ENCODE measurements at places on chromosomes 6 and 20.

- DNase-seq = no peak
Observed at GRCh38 chr20:22525821-22526220, 58.6 kb downstream of the FOXA2 start.

- DNase-seq = no peak
Observed at GRCh38 chr6:166575205-166575604, 11.3 kb downstream of the RAMACL start.

GRCh38 chr6:34589140-34589539, 33.0 kb upstream of the SPDEF start:
- DNase-seq = no peak

GRCh38 chr6:122569230-122569771, 40.9 kb upstream of the PKIB start:
- DNase-seq = no peak

GRCh38 chr20:35499271-35499670, 30.2 kb downstream of the C20orf173 start:
- DNase-seq = no peak

GRCh38 chr6:12017876-12018401, 5.8 kb downstream of the HIVEP1 start:
- DNase-seq = no peak

DNA sequence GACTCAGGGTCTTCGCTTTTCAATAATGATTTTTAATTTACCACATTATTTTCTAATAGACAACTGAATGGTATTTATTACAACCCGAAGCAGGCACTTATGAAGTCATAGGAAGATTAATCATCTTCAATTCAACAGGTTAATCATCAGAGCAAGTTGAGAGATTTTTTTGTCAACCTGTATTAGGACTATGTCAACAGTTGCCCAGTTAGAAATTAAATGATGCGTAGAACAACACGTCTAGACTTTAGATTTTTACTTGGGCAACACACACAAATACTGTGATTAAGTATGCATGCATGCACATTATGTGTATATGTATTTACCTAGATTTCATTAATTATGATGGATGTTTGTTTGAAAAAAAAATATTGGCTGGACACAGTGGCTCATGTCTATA, 4.3 kb downstream of the ILRUN start:
- DNase-seq = no peak

DNA sequence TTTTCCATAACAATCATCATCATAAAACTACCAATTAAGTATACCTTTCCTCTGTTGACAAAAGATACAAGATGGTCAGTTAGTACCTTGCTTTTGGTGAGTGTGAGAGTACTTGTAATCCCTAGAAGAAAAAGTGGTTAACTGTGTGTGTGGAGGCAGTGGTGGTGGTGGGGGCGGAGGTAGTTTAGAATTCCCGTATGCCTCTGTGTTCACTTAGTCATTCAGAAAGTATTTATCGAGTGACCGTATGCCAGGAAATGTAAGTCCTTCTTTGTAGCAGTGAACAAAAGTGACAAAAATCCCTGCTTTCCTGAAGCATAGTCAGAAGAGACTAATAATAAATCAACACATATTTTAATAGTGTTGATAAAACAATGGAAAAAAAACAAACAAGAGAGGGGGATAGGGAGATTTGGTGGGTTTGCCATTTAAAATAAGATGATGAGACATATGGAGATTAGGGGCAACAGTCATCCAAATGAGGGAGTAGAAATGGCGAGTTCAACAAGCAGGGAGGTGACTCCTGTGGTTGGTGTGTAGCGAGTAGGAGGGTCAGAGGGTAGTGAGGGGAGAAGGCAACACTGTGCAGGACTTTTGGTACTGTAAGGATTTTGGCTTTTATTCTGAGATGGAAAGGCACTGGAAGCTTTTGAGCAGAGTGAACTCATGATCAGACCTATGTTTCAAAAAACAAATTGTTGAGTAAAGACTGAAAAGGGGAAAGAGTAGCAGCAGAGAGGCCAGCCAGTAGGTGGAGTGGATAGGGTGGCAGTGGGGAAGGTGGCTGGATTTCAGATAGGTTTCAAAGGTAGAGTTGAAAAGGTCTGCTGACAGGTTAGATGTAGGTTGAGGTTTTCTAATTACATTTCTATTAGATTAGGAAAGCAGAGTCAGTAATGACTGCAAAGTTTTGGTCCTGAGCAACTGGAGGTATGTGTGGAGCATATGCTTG, 40.3 kb upstream of the SIM1 start:
- peak; percentile 20 for DNase-seq

DNA sequence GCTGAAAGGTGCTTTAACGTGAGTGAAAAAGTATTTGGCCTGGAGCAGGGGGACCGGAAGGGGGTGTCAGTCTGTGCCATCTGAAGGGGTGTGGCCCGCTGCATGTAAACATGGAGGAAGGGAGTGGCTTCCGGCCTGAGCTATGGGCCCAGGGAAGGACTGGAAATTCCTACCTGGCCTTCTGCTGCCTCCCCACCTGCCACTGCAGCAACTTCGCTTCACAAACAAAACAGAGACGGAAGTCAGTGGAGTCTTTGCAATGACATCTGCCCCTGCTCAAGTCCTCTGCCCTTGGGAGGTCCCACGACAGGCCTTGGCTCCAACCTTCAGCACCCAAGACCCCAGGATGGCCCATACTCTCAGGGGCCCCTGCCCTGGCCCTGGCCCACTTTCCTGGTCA, 28.1 kb upstream of the FOXP4 start:
- DNase-seq = no peak
